ENCODE measurements at places on chromosomes 7 and 10.

DNA sequence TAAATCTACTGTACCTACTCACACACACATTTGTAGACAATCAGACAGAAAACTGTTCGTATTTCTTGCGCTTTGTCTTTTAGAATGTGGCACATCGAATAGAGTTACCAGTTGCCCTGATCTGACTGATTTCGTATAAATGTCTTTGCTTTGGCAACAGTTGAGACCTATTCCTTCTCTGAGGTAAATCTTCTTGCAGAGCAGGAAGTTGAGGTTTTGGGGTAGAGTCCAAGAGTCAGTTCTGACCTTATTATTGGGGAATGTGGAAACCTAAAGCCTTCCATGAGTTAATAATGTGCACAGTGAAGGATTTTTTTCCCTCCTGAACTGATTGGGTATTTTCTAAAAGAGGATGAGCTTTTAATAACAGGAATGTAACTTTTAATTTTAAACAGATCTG is 135.3 kb downstream of the KIAA1217 start:
- DNase-seq = peak; percentile 89

GRCh38 chr7:44184873-44185446 is 4.3 kb downstream of the GCK start:
- no peak for DNase-seq

- DNase-seq = peak; percentile 89
Measured at GRCh38 chr10:118423800-118424442, 81.8 kb upstream of the FAM204A start.

GRCh38 chr10:51471271-51471670 is 228.1 kb downstream of the CSTF2T start:
- DNase-seq = no peak

DNA sequence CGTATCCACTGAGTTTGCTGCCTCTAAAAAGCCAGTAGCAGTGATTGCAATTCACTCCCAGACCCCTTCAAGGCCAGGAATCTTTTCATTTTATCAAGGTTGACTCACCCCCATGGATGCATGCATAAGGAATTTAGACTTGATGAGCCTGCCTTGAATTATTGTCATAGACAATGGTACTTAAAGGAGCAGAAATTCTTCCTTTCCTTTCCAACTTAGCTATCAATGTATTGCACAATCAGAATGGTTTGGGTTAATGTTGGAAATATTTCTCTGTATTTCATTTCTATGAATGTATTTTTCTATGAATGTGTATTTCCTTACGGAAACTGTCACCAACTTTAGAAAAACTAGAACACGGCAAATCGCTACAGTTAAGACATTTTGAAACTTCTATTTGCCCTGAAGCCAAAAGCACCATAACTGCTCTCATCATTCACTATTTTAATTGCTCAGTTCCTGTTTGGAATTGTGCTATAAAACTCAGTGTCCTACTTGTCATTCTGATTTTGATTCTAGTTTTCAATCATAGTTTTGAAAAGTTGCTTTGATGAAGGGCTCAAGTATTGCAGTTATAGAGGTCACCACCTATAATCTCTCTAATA is 355.7 kb upstream of the AKR1E2 start:
- DNase-seq = peak; percentile 82

DNA sequence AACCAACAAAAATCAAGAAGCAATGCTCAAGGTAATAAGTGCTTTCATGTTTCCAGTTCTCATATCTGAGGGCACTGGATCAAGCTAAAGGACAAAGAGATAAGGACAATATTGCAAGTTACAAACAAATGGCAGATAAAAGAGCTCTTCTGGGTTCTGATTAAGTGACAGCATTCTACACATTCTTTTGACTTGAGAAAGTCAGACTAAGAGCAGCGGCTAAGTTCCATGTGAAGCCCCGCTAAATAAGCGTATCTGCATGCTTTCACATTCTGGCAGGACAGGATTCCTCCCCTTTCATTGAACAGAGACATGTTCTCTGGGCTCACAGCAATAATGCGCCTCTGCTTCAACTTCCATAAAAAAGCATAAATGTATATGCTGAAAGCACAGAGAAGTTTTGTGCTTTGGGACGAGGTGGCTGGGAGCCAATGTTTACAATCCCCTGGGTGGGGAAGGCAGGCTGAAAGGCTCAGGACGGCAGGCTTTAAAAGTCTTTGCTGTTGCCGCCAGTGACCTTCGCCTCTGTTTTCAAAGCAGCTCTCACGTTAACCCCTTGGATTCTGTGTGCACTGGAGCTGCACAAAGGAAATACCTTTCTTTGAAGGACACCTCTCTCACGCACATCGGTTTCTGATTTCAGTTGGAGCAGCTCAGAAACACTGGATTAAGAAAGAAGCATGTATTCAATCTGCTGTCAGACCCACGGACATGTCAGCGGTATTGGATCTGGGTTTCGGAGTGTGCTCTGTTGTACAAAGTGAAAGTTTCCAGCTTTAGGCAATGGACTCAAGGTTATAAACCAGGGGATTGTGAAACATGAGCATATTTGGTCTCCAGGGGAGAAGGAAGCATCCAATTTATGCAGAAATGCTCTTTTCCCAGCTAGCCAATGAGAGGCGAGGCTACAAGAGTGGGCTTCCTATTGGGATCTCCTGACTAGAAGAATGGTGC is 105.4 kb upstream of the FAM133B start:
- DNase-seq = peak; percentile 62

DNA sequence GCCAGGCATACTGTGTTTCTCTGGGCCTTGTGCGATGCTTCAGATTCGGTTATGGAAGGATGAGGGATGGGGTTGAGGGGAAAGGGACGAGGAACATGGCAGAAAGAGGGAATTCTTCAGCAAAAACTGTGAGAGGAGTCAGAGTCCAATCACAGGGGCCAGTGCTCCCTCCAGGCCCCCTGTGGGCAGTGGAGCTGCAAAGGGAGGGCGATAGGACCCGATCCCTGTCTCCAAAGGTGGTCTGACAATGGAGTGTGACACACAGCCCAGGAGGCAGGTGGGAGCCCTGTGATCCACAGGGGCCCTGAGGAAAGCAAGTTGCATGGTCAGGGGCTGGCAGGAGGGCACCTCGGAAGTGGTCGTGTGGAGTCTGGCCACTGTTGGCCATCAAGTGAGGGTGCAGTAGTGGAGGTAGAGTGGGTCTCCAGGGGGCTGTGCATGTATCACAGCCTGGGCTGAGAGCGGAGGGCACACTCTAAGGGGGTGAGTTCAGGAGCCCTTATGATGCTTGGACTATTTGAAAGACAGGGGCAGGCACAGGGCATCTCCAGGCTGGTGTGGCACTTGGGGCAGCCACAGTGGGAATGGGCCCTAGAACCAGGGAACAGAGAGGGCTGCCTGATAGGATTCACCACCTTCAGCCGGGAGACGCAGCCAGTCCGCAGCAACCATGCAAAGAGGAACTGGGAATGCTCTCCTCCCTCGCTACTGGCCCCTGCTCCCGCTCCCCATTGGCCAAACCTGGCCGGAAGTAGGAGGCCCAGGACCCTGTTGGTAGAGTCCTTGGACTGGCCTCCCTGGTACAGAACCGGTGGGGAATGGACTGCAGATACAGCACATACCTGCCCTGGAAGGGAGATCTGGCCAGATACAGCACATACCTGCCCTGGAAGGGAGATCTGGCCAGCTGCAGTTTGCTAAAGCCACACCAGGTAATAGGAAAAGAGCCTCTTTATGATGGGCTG is 115.9 kb downstream of the ADCY1 start:
- DNase-seq = no peak
